ENCODE measurements at places on chromosomes 3 and 15. TPM values are rescaled to one million over a fixed set of nuclear protein-coding genes. Genes with fewer than 3 reads are reported as not detected.

DNA sequence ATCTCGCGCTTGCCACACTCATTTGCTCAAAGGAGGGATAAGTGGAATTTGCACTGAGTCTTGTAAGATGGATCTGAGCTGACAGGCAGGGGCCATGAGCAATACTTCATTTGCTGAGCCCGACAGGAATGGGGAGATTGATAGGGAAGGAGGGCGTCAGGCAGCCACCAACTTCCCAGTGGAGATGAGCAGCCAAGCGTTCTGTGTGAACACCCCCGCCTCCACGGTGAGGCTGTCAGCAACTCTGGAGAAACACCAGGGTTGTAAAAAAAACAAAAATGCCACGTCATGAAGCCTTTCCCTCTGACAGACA lies 36.8 kb downstream of the TLE3 start:
- H3K27ac ChIP-seq = no peak overlapping the region
- no peaks in the 10 kb centered on the region for H3K4me1 ChIP-seq
- H3K4me3 ChIP-seq = no peak overlapping the region
- DNase-seq = no peak
- H3K27me3 ChIP-seq = no peaks in the 10 kb centered on the region
- H3K36me3 ChIP-seq = no peaks in the 10 kb centered on the region

GRCh38 chr3:54831112-54831511 lies 96.7 kb downstream of the LRTM1 start:
- no peak for DNase-seq
- H3K27ac ChIP-seq = no peak overlapping the region
- no peak overlapping the region for H3K4me3 ChIP-seq
- no peaks in the 10 kb centered on the region for H3K36me3 ChIP-seq
- H3K4me1 ChIP-seq = no peaks in the 10 kb centered on the region

DNA sequence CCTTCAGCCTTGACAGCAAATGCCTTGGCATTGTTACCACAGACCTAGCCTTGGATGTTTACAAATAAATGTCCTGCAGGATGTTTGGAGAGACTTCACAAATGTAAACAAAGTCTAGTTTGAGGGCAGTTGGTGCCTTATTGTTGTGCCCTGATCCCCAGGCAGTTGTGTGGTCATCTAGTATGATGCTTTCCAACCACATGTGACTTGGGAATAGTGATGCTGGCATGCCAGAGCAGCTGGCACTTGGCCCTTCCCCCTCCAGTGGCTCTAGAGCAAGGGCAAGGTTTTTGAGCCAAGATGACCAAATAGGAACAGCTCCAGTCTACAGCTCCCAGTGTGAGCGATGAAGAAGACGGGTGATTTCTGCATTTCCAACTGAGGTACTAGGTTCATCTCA lies 258.2 kb downstream of the ADAMTS17 start:
- H3K4me3 ChIP-seq = no peak overlapping the region
- no peaks in the 10 kb centered on the region for H3K27me3 ChIP-seq
- peaks cover 8% of the 10 kb centered on the region for H3K4me1 ChIP-seq

- no peaks in the 10 kb centered on the region for H3K27me3 ChIP-seq
- H3K36me3 ChIP-seq = no peaks in the 10 kb centered on the region
- H3K27ac ChIP-seq = no peak overlapping the region
- DNase-seq = no peak
- peaks cover 3% of the 10 kb centered on the region for H3K4me1 ChIP-seq
These were observed 286.0 kb downstream of the OCA2 start for GRCh38 chr15:27813139-27813538.

DNA sequence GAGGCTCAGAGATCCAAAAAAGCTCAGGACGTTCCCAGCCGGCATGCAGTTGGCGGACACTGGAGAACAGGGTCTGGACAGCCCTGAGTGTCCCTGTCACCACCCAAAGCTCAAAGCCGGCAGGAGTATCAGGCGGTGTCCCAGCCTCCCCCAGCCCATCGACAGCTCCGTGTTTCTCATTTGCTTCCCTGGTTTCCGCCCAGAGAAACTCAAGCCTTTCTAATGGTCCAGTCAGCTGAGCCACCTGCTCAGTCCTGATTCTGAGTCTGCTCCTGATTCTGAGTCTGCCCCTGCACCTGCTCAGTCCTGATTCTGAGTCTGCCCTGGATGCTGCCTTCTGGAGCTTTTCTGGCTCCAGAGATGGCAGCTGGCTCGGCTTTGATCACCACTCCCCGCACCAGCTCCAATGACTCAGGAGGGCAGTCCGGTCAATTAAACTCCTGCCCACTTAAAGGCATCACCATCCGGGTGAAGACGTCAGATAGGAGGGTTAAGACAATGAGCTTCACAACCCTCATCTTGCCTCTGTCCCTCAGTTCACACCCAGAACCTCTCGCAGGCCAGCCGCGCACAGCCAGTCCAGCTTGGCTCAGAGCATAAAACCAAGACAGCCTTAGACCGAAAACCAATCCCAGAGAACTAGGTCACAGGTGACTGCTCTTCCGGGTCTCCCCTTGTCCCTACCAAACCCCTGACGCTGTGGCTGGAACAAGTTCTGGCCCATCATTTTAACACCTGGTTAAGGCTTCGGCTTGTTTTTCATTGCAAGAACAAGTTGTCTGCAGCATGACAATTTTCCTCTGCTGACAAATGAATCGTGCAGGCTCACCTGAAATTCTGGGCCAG lies 6.8 kb downstream of the PCSK6 start:
- H3K36me3 ChIP-seq = no peaks in the 10 kb centered on the region
- H3K27ac ChIP-seq = no peak overlapping the region
- peaks cover 22% of the 10 kb centered on the region for H3K4me1 ChIP-seq
- peaks cover 26% of the 10 kb centered on the region for H3K27me3 ChIP-seq
- DNase-seq = no peak
- H3K4me3 ChIP-seq = no peak overlapping the region

DNA sequence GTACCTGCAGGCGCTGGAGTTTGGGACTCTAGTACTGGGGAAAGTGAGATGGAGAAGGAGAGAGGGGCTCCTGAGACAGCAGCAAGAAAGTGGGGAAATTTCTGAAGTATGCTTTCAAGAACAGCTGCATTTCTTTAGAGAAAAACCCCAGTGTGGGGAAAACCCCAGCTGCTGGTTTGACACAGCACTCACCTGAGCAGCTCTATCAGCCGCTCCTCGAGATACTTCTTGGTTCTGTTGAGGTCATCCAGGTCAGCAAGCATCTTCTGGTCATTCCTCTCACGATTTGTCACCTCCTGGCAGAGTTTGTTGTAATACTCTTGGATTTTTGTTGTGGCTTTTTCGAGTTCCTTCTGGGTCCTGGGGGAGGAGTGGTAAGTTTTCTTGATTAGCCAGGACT lies 18.8 kb downstream of the CXCR6 start:
- H3K27ac ChIP-seq = no peak overlapping the region
- no peaks in the 10 kb centered on the region for H3K4me1 ChIP-seq
- no peaks in the 10 kb centered on the region for H3K27me3 ChIP-seq
- H3K4me3 ChIP-seq = no peak overlapping the region
- H3K36me3 ChIP-seq = peaks cover 7% of the 10 kb centered on the region
- no peak for DNase-seq

Gene ZBED2
- 0.06 TPM for total RNA-seq

Gene SLC9A9
- total RNA-seq = 0.22 TPM

DNA sequence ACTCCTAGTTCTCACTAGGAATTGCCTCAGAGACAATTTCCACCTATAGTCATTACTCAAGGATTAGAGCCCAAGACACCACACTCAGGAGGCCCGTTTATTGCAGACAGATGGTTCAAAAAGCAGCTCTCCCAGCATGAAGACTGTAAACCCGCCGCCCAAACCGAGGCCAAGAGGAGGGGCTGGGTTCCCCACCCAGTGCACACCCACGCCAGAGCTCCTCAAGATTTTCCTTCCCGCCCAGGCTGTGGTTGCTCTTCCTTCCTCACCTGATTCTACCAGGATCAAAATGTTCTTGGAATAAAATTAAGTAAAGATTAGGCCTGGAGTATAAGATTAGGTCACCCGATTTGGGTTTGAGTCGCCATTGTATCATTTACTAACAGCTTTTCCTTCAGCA lies 364.4 kb downstream of the MECOM start:
- H3K27me3 ChIP-seq = no peaks in the 10 kb centered on the region
- H3K4me1 ChIP-seq = peaks cover 15% of the 10 kb centered on the region
- no peaks in the 10 kb centered on the region for H3K36me3 ChIP-seq
- H3K4me3 ChIP-seq = no peak overlapping the region

Gene ADAMTS7
- total RNA-seq = 19.2 TPM

Gene IP6K2
- 130 TPM for total RNA-seq

GRCh38 chr3:100399341-100400071 lies 1.4 kb downstream of the TOMM70 start:
- H3K36me3 ChIP-seq = no peaks in the 10 kb centered on the region
- H3K27ac ChIP-seq = no peak overlapping the region
- no peak for DNase-seq
- no peaks in the 10 kb centered on the region for H3K27me3 ChIP-seq
- H3K4me1 ChIP-seq = peaks cover 18% of the 10 kb centered on the region
- peak overlapping the region; percentile 82 for H3K4me3 ChIP-seq

Gene SEMA6D
- 12.5 TPM for total RNA-seq

GRCh38 chr3:184366619-184367289 lies 5.2 kb downstream of the POLR2H start:
- peaks cover 4% of the 10 kb centered on the region for H3K4me1 ChIP-seq
- no peaks in the 10 kb centered on the region for H3K27me3 ChIP-seq
- H3K36me3 ChIP-seq = peaks cover 7% of the 10 kb centered on the region
- no peak overlapping the region for H3K27ac ChIP-seq
- no peak overlapping the region for H3K4me3 ChIP-seq

GRCh38 chr3:58307639-58308215 lies 1.4 kb downstream of the HTD2 start:
- peaks cover 4% of the 10 kb centered on the region for H3K36me3 ChIP-seq
- H3K27me3 ChIP-seq = peaks cover 6% of the 10 kb centered on the region
- H3K4me3 ChIP-seq = peak overlapping the region; percentile 78
- peaks cover 7% of the 10 kb centered on the region for H3K4me1 ChIP-seq

DNA sequence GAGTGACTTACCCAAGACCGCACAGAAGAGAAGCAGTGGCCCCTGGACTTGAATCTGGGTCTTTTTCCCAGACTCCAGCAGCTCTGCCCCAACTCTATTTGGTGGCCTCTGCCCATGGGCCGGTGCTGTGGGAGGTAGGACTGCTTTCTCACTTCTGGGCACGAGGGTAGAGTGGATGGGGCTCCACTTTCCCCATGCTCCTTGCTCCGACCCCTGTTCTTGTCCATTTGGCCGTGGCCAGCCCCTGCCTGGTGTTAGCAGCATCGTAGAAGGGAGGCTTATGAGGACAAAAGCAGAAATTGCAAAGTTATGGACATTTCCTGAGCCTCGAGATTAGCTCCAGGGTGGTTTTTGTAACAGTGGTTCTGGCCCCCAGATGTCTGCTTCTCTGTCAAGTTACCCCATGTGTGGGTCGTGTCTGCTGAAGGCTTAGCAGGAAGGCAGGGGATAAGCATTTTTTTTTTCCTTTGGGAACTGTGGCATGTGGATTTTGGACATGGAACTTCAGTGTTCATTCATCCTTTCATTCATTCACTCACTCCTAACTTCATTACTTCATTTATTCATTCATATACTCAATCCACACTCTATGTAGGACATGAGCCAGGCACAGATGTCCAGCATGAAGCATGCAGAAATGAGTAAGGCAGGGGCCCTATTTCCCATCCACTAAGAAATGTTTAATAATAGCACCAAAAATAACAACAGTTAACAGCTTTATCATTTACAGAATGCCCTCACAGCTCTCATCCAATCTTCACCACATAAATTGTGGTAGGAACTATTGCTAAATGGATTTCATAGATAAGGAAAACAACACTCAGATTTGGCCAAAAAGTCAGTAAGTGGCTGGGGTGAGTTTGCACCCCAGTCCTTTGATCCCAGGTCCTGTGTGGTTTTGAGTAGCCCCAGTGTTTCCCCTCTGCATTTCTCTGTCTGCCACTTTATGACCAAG lies 180.5 kb downstream of the OPA1 start:
- peaks cover 67% of the 10 kb centered on the region for H3K4me1 ChIP-seq
- H3K4me3 ChIP-seq = no peak overlapping the region
- H3K36me3 ChIP-seq = no peaks in the 10 kb centered on the region
- H3K27me3 ChIP-seq = peaks cover 23% of the 10 kb centered on the region
- H3K27ac ChIP-seq = no peak overlapping the region
- DNase-seq = no peak

GRCh38 chr15:98723195-98723594 lies 74.9 kb downstream of the IGF1R start:
- DNase-seq = no peak
- peaks cover 29% of the 10 kb centered on the region for H3K4me1 ChIP-seq
- H3K4me3 ChIP-seq = no peak overlapping the region
- H3K27me3 ChIP-seq = no peaks in the 10 kb centered on the region
- H3K27ac ChIP-seq = no peak overlapping the region
- no peaks in the 10 kb centered on the region for H3K36me3 ChIP-seq

Gene ZDHHC23
- 2.4 TPM for total RNA-seq

GRCh38 chr3:11475324-11475723 lies 168.4 kb downstream of the VGLL4 start:
- DNase-seq = no peak
- H3K36me3 ChIP-seq = no peaks in the 10 kb centered on the region
- no peaks in the 10 kb centered on the region for H3K27me3 ChIP-seq
- no peak overlapping the region for H3K27ac ChIP-seq
- peaks cover 25% of the 10 kb centered on the region for H3K4me1 ChIP-seq
- no peak overlapping the region for H3K4me3 ChIP-seq

Gene OSBPL10
- 5.1 TPM for total RNA-seq

DNA sequence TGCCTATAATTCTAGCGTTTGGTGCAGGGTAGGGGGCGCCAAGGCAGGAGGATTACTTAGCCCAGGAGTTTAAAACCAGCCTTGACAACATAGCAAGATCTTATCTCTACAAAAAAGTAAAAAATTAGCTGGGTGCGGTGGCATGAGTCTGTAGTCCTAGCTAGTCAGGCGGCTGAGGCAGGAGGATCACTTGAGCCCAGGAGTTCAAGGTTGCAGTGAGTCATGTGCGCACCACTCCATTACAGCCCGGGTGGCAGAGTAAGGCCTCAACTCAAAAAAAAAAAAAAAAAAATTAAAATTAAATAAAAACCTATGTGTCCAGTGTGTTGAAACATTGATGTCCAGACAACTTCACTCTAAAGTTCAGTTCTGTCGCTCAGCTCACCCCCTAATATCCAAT lies 78.2 kb upstream of the SOX2 start:
- H3K4me1 ChIP-seq = peaks cover 29% of the 10 kb centered on the region
- H3K4me3 ChIP-seq = no peak overlapping the region
- no peak overlapping the region for H3K27ac ChIP-seq
- H3K27me3 ChIP-seq = no peaks in the 10 kb centered on the region
- H3K36me3 ChIP-seq = no peaks in the 10 kb centered on the region

- no peaks in the 10 kb centered on the region for H3K36me3 ChIP-seq
- DNase-seq = no peak
- peaks cover 26% of the 10 kb centered on the region for H3K4me1 ChIP-seq
- H3K4me3 ChIP-seq = no peak overlapping the region
- H3K27me3 ChIP-seq = no peaks in the 10 kb centered on the region
These were observed 41.5 kb downstream of the LYZL4 start for GRCh38 chr3:42368861-42369260.

DNA sequence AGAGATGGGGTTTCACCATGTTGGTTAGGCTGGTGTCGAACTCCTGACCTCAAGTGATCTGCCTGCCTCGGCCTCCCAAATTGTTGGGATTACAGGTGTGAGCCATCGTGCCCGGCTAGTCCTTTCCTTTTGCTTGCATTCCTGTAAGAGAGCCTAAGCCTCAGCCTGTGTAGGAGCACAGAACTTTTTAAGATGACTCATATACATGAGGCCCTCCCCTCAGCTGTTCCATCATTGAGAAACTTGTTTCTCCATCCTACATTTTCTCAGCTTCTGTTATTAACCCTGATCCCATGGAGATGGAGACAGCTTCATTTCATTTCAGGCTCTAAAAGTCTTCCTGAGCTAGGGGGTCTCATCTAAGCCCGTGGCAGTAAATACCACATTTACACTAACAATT lies 123.3 kb downstream of the PLOD2 start:
- no peaks in the 10 kb centered on the region for H3K27me3 ChIP-seq
- DNase-seq = no peak
- H3K36me3 ChIP-seq = no peaks in the 10 kb centered on the region
- no peaks in the 10 kb centered on the region for H3K4me1 ChIP-seq
- H3K4me3 ChIP-seq = no peak overlapping the region

Measured in neural progenitor cell (in vitro differentiated cells).